ENCODE measurements at places on chromosomes 13 and 19.

DNA sequence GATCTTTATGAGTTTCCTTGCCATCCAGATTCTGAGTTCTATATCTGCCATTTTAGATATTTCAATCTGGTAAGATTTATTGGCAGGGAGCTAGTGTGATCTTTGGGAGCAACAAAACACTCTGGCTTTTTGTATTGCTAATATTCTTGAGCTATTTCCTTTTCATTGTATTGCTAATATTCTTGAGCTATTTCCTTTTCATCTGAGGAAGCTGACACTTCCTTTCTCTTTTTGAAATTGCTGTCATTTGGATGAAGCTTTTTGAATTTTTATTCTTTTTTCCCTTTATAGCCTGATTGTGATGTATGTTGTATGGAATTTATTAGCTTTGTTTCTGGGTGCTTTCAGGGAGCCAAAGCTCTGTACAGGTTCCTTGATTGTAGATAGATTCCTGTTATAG lies 873.5 kb upstream of the ATXN8OS start:
- DNase-seq: no peak

DNA sequence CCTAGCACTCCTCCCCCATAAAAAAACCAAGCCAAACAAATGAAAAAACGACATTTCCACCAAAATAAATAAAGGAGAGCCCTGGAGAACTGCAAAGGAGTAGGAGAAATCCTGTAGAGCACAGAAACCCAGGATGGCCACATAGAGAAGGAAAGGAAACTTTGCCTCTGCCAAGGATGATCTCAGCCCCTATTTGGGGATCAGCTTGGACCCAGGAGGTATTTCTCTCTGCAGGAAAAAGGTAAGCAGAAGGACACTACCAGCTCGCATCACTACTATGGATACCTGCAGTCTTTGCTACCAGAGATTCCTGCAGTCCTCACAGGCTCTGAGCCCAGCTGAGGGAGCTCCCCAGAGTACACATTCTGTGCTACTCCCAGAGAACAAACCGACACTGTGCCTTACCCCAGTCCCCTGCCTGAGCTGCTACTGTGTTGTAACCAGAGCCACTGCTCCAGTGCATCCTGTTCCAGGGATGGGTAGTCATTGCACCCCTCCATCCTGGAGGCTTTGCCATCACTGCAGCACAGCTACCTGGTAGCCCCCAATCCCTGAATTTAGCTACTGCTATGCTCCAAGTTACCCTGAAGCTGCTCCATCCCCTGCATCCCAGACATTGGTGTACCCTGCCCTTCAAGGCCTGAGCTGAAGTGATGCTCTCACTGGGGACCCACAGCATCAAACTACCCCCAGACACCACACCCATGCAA lies 41.7 kb downstream of the VWA8 start:
- no peak for DNase-seq

DNA sequence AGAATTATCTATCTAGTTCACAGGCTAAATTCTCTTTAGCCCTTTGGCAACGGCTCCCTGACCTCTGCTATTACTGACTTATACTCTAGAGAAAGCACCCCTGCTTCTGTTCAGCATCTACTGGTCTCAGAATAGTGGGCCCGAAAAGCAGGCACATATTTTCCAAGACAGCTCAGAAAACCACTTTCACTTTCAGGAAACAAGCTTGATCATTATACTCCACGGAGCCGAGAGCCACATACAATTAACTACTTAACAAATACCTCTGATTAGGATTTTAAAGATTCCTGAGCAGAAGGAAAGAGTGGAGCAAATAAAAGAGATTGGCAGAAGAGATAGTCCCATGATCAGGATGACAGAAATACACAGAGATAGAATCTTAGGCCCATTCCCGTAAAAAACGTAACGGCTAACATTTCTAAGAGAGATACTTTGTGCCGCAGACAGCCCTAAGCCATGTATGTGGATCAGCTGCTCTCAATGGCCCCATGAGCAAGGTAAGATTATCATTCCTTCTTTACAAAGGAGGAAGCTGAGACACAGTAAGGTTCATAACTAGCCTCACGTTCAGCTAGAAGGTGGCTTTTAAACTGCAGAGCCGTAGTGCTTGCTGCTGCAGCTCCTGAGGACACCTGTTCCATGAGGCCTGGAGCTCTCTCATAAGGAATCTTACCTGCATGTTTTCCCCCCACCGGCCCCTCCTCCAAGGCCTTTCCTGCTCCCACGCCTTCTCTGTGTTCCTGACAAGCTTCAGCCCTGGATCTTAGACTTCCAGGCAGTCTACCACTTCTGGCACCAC lies 227.2 kb downstream of the FOXO1 start:
- peak; percentile 28 for DNase-seq

DNA sequence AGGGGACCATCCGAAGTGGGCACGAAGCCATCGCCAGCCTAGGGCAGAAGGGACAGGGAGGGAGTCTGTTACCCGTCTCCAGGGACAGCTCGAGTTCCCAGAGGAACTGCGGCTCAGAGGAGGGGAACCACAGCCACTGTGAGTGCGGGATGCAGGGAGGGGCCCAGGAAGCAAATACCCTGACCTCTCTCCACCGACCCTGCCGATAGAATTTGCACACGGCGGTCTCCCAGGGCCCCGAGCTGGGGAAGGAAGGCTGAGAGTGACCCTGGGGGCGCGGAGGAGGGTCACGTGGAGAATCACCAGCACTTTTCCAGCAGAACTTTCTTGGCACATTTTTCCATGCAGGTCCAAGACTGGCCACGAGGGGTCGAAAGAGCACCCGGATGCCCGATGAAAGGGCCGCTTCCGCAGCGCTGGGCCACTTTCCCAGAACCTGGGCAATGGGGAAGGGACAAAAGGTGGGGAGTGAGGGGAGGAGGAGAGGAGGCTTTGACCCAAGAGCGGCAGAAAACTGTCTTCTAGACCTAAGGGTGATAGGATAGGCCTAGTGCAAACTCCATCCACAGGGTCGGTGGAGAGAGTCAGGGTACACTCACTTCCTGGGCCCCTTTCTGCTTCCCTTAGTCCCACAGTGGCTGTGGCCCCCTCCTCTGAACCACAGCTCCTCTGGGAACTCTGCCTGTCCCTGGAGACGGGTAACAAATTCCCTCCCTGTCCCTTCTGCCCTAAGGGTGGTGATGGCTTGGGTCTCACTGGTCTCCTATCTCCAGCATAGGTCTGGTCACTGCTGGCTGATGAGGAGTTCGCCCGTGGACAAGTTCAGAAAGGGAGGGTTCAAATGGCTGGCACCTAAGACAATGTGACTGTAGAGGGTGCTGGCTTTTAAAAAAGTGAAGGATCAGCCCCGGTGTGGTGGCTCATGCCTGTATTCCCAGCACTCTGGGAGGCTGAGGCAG lies 5.3 kb upstream of the GPR4 start:
- peak; percentile 57 for DNase-seq

DNA sequence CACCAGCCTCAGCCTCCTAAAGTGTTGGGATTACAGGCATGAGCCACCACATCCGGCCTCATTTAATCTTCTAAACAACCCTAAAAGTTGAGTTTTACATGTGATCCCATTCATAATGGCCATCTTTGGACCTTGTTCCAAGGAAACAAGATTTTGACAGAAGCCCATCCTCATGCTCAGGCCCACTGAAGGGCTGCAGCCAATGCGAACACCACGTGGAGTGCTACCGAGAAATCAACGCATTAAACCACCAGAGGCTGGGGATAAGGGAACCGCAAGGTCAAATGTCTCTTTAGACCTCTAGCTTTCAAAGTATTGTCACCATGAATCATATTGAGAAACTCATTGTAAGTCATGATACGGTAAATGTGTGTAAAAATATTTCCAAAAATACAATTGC lies 49.4 kb upstream of the DOCK9 start:
- peak; percentile 31 for DNase-seq

DNA sequence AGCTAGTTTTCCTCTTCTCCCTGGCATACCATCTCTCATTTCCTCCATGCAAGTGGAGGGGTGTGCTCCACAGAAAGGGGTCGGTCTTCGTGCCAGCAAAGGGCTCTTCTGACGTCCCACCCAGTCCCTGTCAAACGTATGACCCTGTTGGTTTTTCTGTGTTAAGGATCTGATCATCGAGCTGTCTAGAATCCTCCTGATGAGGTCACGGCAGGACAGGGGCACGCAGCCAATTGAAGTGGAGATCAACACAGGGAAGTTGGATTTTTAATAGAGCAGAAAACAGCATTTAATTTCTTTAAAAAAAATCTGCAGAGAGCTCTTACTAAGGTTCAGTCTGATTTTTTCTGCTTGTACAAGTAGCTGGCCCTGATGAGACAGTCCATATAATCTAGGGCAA lies 339.4 kb downstream of the TEX29 start:
- no peak for DNase-seq

DNA sequence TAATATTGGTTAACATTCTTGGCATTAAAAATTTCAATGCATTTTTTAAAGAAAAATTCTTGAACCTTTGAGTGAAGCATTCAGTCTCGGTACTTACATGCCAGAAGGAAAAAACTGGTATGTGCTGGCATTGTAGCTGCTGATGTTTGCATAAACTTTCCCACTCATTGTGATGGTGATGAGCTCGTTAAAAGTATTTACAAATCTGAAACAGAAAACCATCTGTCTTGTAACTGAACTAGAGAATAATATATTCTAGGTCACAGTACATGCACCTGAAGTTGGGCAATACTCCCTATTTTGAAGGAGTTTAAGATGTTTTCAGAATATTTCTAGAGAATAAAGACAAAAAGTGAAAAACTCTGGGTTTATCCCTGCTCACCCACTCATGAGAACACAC lies 64.1 kb downstream of the SLC15A1 start:
- no peak for DNase-seq

All from astrocyte of the spinal cord (primary cell).